Stimulated activated CD4-positive, alpha-beta T cell treated with anti-CD3 and anti-CD28 coated beads, Interleukin-15, amount 100 ng/mL, for 24 hours (primary cell): ENCODE measurements at places on chromosomes 1 and 21.

GRCh38 chr1:23868557-23869016, 497 bp upstream of the FUCA1 start:
- DNase-seq = no peak

DNA sequence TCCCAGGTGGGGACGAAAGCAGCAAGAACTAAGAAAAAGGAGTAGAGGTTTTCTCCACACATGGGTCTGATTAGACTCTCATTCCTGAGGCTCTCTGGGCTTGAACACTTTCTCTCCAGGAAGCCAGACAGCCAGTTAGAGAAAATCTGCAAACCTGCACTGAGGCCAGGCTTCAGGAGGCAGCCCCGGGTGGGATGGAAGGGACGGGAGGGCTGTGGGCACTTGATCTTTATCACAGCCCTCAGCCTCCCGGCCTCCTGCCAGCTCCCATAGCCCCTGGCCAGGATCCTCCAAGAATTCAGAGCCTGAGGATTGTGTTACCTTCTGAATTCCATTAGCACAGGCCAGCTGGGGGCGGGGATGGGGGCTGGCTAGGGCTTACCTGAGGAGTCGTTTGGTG, 40.1 kb downstream of the SERTAD4 start:
- DNase-seq = no peak

DNA sequence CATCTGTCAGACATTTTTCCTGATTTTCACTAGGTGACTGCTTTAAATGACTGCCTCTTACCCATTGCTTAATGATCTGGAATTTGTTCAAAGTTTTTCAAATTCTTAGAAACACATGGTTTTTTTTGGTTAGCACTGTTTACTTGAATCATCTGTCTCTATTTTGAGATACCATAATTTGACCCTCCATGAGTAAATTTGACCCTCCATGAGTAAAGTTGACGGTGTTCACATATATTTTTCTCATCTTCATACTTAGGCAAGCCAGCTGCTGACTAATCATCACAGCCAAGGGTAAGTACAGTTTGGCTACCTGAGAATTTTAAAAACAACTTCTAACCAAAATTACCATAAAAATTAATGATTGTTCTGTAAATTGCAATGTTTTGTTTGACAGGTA, 586.5 kb downstream of the PTBP2 start:
- DNase-seq = no peak

- DNase-seq = no peak
Observed at GRCh38 chr1:217393896-217394295, 237.0 kb downstream of the GPATCH2 start.

GRCh38 chr1:29269382-29269781, 33.1 kb downstream of the PTPRU start:
- DNase-seq = no peak

GRCh38 chr1:107802654-107803053, 162.3 kb downstream of the VAV3 start:
- DNase-seq = no peak

DNA sequence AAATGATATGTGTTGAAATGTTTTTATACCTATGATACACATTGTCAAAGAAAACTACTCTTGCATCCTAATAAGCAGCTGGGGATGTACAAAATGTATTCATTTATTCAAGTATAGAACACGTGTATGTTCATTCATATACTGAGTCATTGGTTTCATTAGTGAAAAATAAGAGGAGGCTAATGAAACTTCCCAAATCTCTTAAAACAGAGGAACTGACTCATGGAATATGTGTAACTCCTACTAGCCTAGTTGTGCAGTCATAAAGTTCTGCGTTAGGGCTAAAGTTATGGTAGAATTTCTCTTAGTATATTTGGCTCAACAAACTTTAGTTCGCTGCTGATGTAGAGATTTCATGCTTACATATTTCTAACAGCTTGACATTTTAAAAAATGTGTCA, 441.6 kb downstream of the NCAM2 start:
- DNase-seq = no peak

- no peak for DNase-seq
Observed at GRCh38 chr1:100397681-100398080, 45.4 kb downstream of the CDC14A start.

- DNase-seq = no peak
Observed at GRCh38 chr1:147719711-147720225, 40.6 kb downstream of the GJA5 start.

DNA sequence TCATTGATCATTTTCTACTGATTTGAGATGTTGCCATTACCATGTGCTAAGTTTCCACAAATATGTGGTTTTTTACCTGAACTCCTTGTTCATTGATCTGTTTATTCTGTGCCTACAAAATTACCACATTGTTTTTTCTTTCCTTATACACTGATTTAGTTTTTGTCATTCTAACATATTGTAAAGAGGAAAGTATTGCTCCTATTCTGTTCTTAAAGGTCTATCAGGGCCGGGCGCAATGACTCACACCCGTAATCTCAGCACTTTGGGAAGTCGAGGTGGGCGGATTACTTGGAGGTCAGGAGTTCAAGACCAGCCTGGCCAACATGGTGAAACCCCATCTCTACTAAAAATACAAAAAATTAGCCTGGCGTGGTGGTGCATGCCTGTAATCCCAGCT, 75.1 kb downstream of the CAMTA1 start:
- DNase-seq = peak; percentile 29

DNA sequence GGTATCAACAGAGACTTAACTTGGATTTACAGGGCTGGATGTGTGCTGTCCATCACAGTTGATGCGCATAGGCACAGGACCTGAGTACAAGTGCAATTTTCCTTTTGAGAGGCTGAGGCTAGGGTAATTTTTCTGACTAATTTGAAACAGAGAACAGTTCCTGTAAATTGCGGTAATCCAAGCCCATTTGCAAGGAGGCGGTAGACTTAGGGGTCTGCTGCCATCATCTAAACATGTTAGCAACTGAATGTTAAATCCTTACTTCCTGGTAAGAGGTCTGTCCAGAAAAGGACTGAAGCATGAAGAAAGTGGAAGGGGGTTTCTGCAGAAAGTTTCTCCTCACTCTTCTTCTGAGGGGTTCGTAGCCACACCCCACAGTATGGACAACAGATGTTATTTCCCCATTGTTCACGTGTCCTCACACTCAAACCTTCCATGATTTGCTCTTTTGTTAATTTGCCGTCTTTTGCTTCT, 23.7 kb upstream of the C1orf198 start:
- DNase-seq = no peak

DNA sequence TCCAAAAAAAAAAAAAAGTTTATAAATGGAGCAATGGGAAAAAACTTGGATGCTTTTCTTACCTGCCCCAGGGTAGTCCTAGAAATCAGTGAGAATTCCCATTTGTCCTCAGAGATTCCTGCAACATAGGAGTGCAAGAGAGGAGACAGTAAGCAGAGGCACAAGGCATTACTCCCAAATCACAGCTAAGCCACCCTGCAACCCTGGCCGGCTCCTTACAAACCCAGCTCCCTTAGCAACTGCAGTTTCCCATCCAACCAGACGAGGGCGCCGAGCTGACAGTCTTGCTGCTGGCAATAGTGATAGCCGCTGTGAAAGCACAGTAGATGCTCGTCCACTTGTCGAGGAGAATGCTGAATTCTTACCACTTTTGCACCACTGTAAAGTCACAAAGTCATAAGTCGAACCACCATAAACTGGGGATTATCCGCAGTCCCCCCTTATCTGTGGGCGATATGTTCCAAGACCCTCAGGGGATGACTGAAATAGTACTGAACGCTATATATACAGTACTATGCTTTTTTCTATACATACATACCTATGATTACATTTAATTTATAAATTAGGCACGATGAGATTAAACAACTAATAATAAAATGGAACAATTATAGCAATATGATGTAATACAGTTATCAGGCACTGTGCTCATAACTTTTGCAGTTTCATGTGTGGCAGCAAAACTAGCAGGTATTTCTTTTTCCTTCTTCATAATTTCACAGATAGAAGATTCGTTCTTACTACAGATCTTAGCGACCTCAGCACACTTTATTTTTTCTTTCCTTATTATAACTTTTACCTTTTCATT, 6.0 kb upstream of the PITHD1 start:
- DNase-seq = peak; percentile 91

DNA sequence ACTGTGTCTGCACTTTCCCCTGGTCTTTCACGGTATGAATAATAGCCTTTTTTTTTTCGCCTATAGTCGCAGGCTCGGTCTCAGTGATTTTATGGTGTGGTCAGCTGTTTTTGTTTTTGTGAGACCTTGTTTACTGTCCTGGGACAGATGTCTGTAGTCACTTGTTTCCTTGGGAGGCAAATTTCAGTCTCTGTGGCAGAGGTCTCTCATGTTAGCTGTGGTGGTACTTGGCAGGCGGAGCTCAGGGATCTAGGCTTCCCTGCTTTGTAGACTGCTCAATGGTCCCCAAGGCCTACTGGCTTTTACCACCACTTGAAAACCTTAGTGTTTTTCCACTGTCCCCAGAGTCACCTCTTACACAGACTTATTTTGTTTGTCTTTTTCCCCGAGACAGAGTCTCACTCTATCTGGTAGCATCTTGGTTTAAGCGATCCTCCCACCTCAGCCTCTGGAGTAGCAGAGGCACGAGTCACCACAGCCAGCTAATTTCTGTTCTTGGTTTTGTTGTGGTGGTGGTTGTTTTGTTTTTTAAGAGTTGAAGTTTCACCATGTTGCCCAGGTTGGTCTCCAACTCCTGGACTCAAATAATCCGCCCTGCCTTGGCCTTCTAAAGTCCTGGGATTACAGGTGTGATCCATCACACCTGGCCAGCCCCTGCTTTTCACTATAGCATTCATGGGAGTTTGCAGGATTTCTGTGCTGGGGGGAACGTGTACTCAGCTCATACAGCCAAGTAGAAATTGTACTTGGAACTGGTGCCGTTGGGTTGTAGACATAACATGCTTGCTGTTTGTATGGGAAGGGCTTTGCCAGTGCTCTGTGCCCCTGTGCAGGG, 10.3 kb downstream of the RNU1-2 start:
- DNase-seq = peak; percentile 30

GRCh38 chr1:51644533-51645197, 27.8 kb downstream of the OSBPL9 start:
- no peak for DNase-seq

DNA sequence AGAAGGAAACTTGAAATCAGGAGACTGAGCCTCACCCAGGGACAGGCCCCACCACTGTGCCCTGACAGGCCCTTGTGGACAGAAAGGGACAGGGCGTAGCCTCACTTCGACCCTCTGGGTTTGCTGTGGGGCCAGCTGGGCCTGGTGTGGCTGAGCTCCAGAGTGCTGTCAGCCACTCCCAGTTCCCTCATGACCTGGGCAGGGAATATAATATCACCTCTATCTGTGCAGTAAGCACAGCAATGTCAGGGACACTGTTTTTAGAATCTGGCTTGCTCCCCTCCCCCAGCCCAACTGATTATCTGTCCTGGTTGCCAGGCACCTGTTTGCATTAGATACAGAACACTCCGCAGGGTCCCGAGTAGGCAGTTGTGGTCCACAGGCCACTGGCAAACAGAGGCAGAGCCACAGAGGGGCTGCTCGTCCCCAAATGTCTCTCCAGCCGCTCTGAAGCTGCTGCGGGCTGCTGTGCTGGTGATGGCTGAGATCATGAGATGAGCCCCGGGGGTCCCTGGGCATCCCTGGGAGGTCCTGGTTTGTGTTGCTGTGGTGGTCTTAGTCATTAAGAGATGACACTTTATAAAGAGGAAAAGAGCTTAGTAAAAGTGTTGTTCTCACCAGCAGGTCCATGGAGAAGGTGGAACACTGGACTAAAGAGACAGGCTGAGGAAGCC, 51.6 kb downstream of the ETS2 start:
- DNase-seq = no peak

- DNase-seq = no peak
Observed at GRCh38 chr1:106721790-106722189, 334.7 kb upstream of the PRMT6 start.

DNA sequence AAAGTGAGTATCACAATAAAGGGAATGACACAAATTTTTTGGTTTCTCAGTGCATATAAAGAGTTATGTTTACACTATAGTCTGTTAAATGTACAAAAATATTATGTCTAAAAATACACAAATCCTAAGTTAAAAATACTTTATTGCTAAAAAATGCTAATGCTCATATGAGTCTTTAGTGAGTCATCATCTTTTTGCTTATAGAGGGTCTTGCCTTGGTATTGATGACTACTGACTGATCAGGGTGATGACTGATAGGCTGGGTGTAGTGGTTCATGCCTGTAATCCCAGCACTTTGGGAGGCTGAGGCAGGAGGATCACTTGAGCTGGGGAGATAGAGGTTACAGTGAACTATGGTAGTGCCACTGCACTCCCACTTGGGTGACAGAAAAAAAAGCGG, 12.9 kb upstream of the NUF2 start:
- DNase-seq = no peak

DNA sequence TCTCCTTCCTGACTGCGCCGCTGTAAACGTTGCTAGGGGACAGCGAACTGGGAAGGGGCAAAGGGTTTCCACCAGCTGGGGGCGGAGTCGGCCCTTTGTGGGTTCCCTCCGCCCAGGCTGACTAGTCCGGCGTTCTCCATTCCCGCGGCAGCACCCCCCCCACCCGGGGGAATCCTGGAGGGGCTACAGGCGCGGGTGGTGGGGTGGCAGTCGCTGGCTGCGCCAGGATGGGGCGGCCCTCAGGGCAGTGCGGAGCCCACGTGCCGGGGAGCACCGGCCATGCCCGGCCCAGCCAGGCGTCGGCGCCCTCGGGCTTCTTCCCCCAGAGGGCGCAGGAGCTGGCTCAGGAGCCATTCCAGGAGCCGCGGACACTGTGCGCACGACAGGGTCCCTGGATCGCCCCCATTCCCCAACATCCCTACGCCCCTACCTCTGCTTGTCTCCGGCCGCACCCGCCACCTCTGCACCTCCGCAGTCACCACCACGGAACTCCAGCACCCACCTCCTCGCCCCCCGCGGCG, 476 bp downstream of the BATF3 start:
- DNase-seq = peak; percentile 76

- DNase-seq = peak; percentile 10
Observed at GRCh38 chr1:160030657-160031364, 979 bp downstream of the PIGM start.

GRCh38 chr1:242824435-242824834, 299.9 kb upstream of the PLD5 start:
- no peak for DNase-seq

DNA sequence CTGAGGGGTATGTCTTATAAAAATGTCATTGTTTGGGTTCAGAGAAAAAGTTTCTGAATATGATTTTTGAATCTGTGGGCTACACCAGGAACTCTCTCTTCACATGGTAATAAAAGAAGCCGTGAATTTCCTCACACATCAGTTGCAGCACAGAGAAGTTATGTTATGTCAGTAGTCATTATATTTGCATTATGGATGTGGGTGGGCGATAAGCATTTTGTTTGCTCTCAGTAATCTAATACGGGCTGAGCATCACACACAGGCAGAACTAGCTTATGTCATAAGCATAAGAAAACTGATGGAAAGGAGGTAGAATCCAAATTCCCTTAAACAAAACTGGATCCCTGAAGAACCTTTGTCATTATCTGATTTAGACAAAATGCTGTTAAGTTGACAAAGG, 70.8 kb downstream of the PRDM2 start:
- DNase-seq = no peak
